ENCODE measurements at places on chromosomes 6 and 20.

DNA sequence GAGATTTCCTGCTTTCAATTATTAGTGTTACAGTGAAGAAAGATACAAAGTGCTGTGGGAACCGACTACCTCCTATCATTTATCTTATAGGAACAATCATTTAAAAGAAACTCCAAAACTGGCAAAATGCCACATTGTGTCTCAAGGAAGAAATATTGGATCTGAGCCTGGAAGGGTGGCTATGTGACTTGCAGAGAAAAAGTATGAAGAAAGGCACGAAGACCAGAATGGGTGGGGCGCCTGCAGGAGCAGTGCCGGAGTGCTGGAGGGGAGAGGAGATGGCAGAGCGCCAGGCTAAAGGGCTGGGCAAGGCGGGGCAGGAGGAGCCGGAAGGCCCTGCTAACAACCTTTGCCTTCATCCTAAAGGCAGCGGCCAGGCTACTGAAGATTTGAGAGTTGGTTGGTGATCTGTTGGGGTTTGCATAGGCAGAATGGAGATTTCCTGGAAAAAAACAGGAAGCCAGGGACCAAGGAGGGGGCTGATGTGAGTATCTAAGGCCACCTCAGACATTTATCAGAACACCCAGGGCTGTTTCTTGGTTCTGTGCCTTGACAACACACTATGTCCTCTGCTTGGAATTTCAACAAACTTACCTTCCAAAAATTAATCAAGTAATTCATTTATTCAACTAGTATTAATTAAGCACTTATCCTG is 125.6 kb downstream of the MAFB start:
- no peak for DNase-seq

- DNase-seq, result no peak
Observed at GRCh38 chr20:56360908-56361205, 2.1 kb downstream of the FAM210B start.

- DNase-seq, result no peak
Observed at GRCh38 chr6:143620447-143620846, 57.3 kb upstream of the PHACTR2 start.

- DNase-seq, result no peak
Observed at GRCh38 chr20:52410182-52410647, 218.6 kb upstream of the ZFP64 start.

DNA sequence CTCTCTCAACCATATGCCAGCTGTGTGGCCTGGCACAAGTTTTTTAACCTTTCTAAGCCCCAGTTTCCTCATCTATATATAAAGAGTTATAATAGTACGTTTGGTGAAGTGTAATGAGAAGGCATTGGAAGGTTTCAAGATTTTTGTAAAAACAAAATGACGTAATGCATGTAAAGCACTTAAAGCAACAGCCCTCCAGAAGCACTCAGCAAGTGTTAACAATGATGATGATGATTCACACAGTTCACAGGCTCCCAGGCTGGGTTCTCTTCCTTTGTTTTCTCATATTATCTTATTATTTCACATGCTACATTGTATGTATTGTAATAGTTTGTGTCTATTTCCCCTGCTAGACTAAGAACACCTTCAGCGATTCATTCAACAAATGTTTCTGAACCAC is 6.2 kb downstream of the CEP250 start:
- no peak for DNase-seq

DNA sequence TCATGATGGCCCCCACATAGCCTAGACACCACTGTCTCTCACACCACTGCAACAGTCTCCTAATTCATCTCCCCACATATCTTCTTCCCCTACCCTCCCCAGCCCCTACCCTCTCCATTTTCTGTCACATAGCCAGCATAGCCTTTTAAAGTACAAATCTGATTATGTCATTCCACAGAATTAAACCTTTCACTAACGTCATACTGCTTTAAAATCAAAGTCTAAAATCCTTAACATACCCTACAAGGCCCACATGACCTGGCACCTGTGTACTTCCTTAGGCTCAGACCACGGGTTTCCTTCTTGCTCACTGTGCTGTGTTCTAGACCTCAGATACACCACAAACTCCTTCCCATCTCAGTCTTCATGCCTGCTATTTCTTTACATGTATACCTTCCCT is 5.9 kb downstream of the OSTM1 start:
- DNase-seq, result no peak

- DNase-seq, result no peak
Observed at GRCh38 chr6:165573671-165574070, 89.4 kb downstream of the PDE10A start.

- no peak for DNase-seq
Observed at GRCh38 chr6:81130969-81131368, 621.5 kb downstream of the TENT5A start.

DNA sequence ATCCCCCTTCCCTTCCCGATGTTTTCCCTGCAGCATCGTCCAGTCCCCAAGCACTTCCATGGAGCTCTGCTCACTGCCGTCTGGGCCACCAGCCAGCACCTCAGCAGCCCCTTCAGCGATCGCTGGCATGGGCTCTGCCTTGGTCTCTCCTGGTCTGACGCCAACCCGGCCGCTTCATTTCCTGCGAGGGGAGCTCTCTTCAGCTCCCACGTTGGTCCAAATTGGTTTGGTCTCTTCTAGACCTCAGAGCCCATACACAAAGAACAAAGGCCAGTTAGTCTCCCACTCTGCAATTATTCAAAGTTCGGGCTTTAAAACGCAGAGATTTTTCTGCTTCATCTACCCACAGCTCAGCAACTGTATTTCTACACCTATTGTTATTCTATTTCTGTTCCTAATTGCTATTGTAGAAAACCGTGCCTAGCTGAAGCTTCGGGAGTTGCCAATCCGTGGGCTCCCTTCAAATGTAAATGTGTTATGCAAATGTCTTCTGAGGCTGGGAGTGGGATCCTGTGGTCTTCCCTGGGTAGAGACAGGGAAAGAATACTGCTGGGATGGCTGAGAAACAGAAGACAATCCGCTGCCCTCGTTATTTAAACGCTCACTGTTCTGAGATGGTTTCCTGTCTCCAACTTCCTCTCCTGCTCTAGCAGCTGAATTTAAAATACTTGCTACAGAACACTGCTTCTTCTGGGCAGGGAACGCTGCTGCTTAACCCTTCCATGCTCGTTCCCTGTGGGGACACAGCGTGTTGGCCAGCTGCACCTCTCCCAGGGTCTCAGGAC is 154.2 kb upstream of the QKI start:
- DNase-seq, result no peak

All from activated CD4-positive, CD25-positive, alpha-beta regulatory T cell (primary cell).